ENCODE measurements at places on chromosomes 7 and 10. TPM values are rescaled to one million over a fixed set of nuclear protein-coding genes. Genes with fewer than 3 reads are reported as not detected.

Gene SRGN
- total RNA-seq: 68.1 TPM

Gene IRF5
- 13.6 TPM for total RNA-seq

Gene COL1A2
- total RNA-seq: not detected

Gene CDK14
- total RNA-seq: 0.56 TPM

Gene SEPTIN14
- total RNA-seq: not detected

Gene KAZALD1
- total RNA-seq: 2.3 TPM

Gene PFKFB3
- total RNA-seq: 175 TPM

Gene STEAP4
- total RNA-seq: not detected

Gene SLIT1
- 0.06 TPM for total RNA-seq

Gene SLC4A2
- total RNA-seq: 149 TPM

Gene TCAF2
- 0.75 TPM for total RNA-seq

Gene MINDY4
- 2.7 TPM for total RNA-seq

Gene SNCG
- 12.8 TPM for total RNA-seq

Gene LIPN
- not detected for total RNA-seq

Gene ZNF273
- 2.5 TPM for total RNA-seq

Gene IFIT5
- 9.5 TPM for total RNA-seq

Gene TMEM213
- total RNA-seq: not detected

Gene TMEM273
- not detected for total RNA-seq

Gene CLCN1
- total RNA-seq: not detected

Gene ACSM6
- total RNA-seq: not detected

Gene TRIM50
- not detected for total RNA-seq

Gene ZCWPW1
- total RNA-seq: 0.85 TPM

Gene PRR15
- total RNA-seq: 2.7 TPM

Gene PAPOLB
- not detected for total RNA-seq

Gene AMPH
- total RNA-seq: 0.18 TPM

Gene CELF2
- total RNA-seq: 0.07 TPM

Gene PHKG1
- total RNA-seq: 0.52 TPM

Gene NPSR1
- total RNA-seq: not detected

Gene VPS37D
- total RNA-seq: 2.6 TPM

Gene LRRD1
- total RNA-seq: not detected

Gene ANKRD16
- 11.7 TPM for total RNA-seq

Gene DOCK1
- 25.8 TPM for total RNA-seq

Gene PPP1R17
- total RNA-seq: not detected

Gene ASIC3
- total RNA-seq: 9.5 TPM

Gene GPNMB
- total RNA-seq: 3.2 TPM

Gene SOSTDC1
- not detected for total RNA-seq

Gene GIGYF1
- 18.8 TPM for total RNA-seq

Gene LRRC4
- total RNA-seq: not detected

Gene ANXA8L1
- total RNA-seq: 120 TPM

Gene CYP26C1
- not detected for total RNA-seq

Gene LDB3
- total RNA-seq: 0.06 TPM

Gene MKI67
- total RNA-seq: 70.7 TPM

Gene NRP1
- 93.9 TPM for total RNA-seq

Gene GNAT3
- total RNA-seq: not detected

Gene LIPM
- not detected for total RNA-seq

Gene PKD2L1
- total RNA-seq: 0.06 TPM

Gene CHN2
- not detected for total RNA-seq

Gene AKR1C2
- 4,029 TPM for total RNA-seq

Gene ATP6V0A4
- total RNA-seq: 0.34 TPM

Gene FEZF1
- not detected for total RNA-seq

Gene ANKRD22
- 0.30 TPM for total RNA-seq

Gene EGFR
- total RNA-seq: 108 TPM

Gene FKBP6
- total RNA-seq: not detected

Gene SLC16A12
- total RNA-seq: 0.19 TPM

Gene CTAGE4
- total RNA-seq: not detected

Gene CFAP46
- total RNA-seq: 1.5 TPM

Gene EFCAB10
- 2.9 TPM for total RNA-seq

Gene GLI3
- 0.09 TPM for total RNA-seq

Gene LAMB1
- 107 TPM for total RNA-seq

Gene UFSP1
- 3.1 TPM for total RNA-seq

Data from A549 treated with ZK216348 at 1 μM for 4 hours (cell line).